ENCODE measurements at places on chromosomes 12 and 14.

- peak; percentile 42 for DNase-seq
These were observed 84.3 kb upstream of the DIO3 start for GRCh38 chr14:101476916-101477553.

DNA sequence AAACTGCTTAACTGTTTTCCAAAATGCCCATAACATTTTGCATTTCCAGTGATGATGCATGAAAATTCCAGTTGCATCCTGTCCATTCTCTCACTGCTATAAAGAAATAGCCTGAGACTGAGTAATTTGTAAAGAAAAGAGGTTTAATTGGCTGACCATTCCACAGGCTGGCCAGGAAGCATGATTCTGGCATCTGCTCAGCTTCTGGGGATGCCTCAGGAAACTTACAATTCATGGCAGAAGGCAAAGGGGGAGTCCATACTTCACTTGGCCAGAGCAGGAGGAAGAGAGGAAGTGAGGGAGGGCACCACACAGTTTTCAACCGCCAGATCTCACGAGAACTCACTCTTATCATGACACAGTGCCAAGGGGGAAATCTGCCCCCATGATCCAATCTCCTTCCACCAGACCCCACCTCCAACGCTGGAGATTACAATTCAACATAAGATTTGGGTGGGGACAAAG is 18.2 kb upstream of the CLEC2D start:
- DNase-seq = no peak

DNA sequence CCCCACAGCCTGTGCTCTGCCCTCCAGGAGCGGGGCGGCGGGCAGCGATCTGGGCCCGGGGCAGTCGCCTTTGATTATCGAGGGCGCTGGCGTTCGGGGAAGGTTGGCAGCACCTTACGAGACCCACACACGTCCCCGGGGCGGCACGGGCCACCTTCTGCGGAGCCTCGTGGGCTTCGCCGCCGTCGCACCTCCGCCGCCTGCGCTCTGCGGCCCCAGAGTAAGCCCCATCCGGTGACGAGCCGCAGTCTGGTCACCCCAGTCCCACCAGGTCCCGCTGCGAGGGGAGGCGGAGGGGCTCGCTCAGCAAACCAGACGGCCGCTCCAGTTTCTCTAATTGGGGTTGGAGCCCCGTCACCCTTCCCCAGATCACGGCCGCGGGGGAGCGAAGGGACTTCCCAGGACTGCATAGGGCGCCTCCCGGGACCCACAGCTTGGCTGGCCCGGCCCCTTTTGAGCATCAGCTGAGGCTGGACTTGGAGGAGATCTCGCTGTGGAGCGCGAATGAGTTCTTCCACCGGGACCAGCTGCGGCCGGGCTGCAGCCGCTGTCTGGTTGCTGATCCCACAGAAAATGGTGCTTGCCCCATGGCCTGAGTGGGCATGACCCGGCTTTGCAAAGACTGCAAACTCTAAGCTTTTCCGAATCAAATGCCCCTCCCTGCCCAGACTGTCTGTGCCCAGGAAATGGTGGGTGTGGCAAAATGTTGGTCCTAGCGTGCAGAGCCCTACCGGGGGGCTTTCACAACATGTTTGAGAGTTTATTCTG is 560 bp downstream of the LGALS3 start:
- no peak for DNase-seq

- DNase-seq = no peak
These were observed 43.5 kb downstream of the CCDC177 start for GRCh38 chr14:69531135-69531534.

GRCh38 chr14:35898217-35898775 is 72.2 kb downstream of the BRMS1L start:
- DNase-seq = no peak

DNA sequence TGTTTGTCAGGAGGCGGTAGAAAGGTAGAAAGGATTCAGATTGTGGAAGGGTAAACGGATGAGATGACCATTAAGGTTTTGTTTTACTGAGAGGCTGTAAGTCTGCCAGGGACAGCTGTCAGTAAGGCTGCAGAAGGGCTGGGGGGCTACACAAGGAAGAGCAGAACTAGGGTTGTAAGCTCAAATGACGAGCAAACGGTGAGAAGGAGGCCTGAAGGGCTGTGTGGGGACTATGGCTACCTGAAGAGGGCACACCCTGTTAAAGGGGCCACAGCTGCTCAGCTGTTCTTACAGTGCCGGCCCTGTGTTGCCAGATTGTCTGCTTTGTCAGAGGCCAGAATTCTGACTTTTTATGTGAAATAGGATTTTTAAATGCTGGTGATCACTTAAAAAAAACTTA is 19.1 kb downstream of the VASH1 start:
- no peak for DNase-seq

GRCh38 chr14:75249251-75249957 is 29.2 kb upstream of the FOS start:
- no peak for DNase-seq

- no peak for DNase-seq
These were observed 1089.7 kb downstream of the TRHDE start for GRCh38 chr12:73361864-73362230.

DNA sequence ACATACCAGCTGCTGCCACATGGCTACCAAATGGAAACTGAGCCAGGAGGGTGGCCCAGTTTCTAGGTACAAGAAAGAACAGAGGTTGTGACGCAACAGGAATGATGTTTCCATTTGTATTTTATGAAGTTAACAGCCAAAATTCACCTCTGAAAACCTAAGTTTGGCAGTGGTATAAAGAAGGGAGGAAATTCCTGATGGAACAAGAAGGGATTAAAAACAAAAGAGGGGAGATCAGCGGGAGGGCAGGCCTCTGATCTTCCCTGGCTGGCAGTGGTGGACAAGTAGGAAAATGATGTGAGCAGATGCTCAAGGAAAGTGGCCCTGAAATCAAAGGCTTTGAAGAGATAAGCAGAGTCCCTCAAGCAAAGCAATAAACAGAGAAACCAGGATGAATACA is 47.3 kb upstream of the BCL2L14 start:
- no peak for DNase-seq
